Activated T-helper 1 cell treated with anti-CD3 and anti-CD28 coated beads, Interleukin-2, amount 50 U/mL, for 16 hours (primary cell): ENCODE measurements at places on chromosomes 1 and 21.

- no peak for DNase-seq
These were observed 58.1 kb downstream of the SYDE2 start for GRCh38 chr1:85142753-85143152.

GRCh38 chr1:40980068-40980452 is 564 bp downstream of the CTPS1 start:
- no peak for DNase-seq

DNA sequence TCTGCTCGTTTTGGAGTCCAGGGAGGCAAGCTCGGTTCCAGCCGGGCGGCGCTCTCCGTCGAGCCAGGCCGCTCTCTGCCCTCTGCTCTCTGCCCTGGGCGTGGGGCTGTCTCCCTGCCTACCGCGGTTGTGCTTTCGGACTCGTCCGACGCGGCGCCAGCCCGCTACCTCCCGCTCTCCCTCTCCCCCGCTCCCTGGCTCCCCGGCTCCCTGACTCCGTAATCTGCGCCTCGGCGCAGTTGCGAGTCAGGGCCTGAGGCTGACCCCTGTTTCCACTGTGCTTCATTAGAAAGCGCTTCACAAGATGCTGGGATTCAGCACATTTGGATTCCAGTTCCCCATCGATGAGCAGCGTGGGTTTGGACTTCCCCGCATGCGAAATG is 2.2 kb downstream of the SOX13 start:
- no peak for DNase-seq

- DNase-seq = no peak
These were observed 286 bp downstream of the ODR4 start for GRCh38 chr1:186375929-186376319.

DNA sequence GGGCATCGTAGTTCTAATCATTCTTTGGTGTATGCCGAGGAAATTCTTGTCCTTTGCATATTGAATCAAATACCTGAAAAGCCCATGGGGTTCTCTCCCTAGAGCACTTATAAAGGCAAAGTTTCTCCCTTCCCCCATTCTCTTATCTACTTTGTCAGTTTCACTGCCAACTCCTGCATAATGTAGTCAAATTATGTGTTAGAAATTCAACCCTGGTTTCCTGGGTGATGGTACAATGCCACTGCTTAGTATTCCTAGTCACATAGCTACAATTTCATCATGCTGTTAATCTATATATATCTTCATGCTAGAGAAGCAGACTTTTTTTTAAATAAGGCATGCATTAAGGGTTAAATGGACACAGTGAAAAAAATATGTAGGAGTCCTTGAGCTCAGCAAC is 119.0 kb downstream of the PDE4B start:
- no peak for DNase-seq

GRCh38 chr21:28541371-28542112 is 451.1 kb downstream of the LTN1 start:
- no peak for DNase-seq

- DNase-seq = no peak
These were observed 303.3 kb upstream of the DEPDC1 start for GRCh38 chr1:68800182-68800581.

DNA sequence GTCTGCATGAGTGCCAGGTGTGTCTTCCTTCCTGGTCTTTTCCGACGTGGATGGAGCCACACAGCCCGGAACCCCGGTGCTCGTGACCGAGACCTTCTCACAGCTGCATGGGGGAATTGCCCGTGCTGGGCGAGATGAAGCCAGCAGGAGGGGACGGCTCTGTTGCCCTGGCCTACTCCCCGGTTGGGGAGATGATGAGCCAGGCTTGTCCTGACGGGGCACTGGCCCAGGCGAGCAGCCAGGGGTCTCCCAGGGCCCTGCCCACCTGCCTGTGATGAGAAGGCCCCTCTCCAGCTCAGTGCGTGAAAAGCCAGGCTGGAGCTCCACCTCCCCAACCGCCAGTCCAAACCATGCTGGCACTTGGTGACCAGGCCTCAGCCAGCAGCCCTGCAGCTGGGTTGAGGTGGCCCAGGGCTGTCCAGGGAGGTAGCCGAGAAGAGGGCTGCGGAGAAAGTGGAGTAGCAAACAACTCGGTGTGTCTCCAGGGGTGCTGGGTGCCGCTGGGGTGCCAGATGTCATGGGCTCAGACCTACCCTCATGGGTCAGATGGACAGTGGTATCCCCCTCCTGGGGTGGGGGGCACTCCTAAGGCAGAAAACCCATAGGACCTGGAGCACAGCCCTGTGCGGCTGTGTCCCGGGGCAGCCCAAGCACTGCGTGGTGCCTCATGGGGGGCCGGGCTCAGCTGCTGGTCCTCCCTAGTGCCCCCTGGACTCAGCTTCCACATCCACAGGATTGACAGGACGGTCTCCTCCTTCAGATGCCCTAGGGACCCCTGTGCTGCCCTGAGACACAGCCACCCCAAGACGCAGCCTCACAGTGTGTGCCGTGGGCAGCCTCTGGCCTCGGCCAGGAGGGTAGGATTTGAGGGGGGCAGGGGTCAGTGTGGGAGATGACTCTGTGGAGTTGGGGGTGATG is 26.1 kb downstream of the PRDM16 start:
- DNase-seq = no peak

- no peak for DNase-seq
These were observed 257.1 kb upstream of the CSF3R start for GRCh38 chr1:36739703-36740289.

DNA sequence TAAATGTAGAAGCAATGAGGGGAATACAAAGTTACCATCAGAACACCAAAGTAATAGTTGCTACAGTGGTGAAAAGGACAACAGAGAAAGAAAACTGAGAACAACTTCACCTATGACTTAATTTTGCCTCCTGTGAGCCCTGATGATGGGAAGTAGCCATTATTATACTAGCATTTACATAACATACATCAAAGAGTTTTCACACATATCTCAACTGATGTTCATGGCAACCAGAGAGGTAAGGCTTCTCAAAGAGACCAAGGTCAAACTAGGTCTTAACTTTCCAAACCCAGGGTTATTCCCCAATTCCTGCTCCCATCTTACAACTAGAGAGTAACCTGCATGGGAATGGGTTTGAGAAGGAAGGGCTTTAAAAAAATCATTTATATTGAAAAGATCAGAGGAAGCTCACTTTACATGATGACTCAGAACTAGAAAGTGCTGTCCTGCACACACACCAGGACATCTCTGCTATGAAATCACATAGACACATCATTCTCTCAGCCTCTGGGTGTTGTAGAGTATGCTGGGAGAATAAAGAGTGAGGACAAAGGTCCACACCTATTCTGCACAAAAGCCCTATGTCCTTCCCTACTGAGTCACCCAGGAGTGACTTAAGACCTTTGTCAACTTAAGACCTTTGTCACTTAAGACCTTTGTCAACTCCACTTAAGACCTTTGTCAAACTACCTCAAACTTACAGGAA is 179.7 kb downstream of the TNFSF18 start:
- DNase-seq = no peak

- DNase-seq = no peak
These were observed 579.6 kb upstream of the ZRANB2 start for GRCh38 chr1:71660411-71660810.

DNA sequence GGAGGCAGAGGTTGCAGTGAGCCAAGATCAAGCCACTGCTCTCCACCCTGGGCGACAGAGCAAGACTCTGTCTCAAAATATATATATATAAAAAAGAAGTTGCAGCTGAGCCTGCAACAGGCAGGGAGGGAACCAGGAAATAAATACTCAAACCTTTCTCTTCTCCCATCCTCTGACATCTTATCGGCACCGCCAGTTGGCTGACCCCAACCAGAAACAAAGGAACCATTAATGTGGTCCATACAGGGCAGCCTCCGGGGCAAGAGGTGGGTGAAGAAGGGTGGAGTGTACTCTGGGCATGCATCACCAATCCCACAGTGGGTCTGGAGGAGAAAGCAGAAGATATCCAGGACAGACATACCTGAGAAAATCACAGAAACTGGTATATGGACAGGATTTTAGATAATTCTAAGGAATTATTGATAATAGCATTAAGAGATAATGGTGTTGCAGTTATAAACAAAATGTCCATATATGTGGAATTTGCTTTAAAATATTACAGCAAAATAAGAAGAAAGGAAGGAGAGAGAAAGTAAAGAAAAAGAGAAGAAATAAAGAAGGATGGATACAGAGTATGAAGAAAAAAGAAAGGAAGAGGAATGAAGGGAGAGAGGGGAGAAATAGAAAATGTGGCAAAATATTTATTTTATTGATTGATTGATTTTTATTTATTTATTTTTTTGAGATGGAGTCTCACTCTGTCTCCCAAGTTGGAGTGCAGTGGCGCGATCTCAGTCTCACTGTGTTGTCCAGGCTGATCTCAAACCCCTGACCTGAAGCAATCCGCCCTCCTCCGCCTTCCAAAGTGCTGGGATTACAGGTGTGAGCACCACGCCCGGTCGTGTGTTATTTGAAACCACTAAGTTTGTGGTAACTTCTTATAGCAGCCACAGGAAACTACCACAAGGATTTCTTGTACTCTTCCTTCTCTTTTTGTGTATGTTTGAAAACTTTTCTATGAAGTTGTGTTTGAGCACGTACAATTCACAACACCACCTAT is 4.1 kb upstream of the PTAFR start:
- DNase-seq = no peak

DNA sequence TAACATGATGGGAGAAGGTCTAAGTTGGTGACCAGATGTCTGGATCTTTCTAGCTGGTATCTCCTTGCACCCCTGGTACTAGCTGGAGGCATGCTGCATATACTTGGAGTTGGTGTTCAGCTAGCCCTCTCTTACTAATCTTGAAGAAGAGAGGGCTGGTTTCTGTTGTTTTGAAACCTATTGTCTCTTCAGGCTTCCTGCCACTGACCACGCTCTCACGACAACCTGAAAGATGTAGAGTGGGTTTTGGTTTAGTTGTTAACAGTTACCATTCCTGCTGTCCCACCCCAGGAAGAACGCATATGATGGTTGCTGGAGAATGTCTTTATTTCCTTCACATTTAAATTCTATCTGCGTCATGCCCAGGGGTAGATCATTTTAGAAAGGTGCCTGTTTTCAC is 3.6 kb downstream of the MAN1C1 start:
- DNase-seq = no peak

DNA sequence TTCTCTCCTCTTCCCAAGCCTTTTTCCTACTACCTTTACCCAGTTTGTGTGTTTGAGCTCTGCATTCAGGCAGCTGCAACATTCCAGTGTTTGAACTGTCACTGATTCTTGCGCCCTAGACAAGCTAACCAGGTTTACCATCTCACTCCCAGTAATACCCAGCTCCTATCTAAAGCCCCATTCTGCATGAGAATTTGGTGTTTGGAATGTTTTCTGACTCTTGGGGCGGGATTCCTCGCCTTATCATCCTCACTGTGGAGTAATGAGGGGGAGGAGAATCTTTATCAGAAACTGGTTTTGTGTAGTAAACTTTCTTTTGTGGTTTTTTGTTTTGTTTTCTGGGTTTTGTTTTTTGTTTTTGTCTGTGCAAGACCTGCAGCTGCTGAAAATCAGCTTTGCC is 36.5 kb downstream of the NCF2 start:
- DNase-seq = no peak

GRCh38 chr21:39564200-39564599 is 48.5 kb upstream of the B3GALT5 start:
- DNase-seq = no peak

GRCh38 chr1:228206582-228207351 is 1.1 kb upstream of the OBSCN start:
- DNase-seq = no peak

- DNase-seq = no peak
These were observed at the start of gene TSPAN1 for GRCh38 chr1:46174448-46175231. TSS of gene TSPAN1 (plus strand) at chr1:46175087. CDS start at chr1:46181108, 6,021 bp downstream.

GRCh38 chr1:21742578-21742977 is 40.4 kb downstream of the USP48 start:
- DNase-seq = no peak

DNA sequence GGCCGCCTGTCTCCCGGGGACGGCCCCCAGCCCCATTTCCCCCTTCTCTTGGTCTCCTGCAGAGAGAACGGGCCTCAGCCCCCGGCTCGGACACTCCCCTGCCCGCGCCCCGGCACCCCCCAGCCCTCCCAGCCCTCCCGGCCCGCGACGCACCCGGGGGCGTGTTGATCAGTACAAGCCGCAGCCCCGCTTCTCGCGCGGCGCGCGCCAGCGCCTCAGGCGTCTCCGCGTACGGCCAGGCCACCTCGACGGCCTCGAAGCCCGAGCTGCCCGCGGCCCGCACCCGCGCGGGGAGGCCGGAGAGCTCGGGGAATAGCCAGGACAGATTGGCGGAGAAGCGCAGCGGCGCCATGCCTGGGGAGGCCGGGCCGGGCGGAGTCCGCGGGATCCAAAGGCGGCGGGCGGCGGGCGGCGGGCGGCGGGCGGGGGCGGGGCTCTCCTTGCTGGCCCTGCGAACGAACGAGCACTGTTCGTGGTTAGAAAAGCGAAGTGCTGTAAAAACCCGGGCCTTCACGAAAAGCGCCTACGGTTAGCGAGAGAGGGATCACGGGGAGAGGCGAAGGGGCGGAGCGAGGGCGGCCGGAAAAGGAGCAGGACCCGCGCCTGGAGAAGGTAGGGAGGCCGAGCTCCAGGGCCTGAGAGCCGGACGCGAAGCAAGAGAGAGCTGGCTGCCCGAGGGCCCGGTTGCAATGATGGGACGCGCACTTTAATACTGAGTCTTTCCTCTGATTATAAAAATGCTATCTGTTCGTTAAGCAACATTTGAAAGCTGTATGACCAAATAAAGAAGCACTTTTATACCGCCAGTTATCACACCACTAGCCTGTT is at the start of gene HYI:
Gene HYI, minus strand, starts transcription at position 490 of the 828 bp plus-strand sequence. Its CDS starts 138 bp downstream, at position 352.
- peak; percentile 39 for DNase-seq

DNA sequence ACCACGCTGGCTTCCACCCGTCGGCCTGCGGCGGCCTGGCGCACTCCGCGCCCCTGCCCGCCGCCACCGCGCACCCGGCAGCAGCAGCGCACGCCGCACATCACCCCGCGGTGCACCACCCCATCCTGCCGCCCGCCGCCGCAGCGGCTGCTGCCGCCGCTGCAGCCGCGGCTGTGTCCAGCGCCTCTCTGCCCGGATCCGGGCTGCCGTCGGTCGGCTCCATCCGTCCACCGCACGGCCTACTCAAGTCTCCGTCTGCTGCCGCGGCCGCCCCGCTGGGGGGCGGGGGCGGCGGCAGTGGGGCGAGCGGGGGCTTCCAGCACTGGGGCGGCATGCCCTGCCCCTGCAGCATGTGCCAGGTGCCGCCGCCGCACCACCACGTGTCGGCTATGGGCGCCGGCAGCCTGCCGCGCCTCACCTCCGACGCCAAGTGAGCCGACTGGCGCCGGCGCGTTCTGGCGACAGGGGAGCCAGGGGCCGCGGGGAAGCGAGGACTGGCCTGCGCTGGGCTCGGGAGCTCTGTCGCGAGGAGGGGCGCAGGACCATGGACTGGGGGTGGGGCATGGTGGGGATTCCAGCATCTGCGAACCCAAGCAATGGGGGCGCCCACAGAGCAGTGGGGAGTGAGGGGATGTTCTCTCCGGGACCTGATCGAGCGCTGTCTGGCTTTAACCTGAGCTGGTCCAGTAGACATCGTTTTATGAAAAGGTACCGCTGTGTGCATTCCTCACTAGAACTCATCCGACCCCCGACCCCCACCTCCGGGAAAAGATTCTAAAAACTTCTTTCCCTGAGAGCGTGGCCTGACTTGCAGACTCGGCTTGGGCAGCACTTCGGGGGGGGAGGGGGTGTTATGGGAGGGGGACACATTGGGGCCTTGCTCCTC is 1.9 kb downstream of the OLIG2 start:
- no peak for DNase-seq

- DNase-seq = no peak
These were observed 1.0 kb downstream of the AURKAIP1 start for GRCh38 chr1:1373815-1374588.
